ENCODE measurements at places on chromosomes 16 and 17.

DNA sequence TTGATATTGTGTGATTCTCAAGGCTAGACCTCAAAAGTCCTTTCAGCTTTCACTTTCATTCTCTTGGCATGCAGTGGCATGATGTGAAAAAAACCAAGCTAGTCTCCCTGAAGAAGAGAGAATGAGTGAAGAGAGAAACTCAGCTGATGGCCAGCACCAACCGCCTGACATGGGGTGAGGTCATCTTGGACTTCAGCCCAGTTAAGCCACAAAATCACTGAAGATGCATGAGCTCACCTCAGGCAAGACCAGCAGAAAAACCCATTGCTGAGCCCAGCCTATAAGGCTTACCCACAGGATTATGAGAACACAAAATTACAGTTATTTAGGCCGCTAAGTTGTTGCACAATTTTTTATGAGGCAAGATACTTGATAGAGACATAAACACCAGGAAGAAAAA, 496.5 kb downstream of the TOX3 start:
- DNase-seq, result peak; percentile 12

- peak; percentile 17 for DNase-seq
These were observed 754 bp upstream of the SLFN11 start for GRCh38 chr17:35373984-35374765.

- DNase-seq, result no peak
These were observed 33.4 kb downstream of the UBE2G1 start for GRCh38 chr17:4333041-4333440.

- no peak for DNase-seq
These were observed 34.5 kb downstream of the ABCC1 start for GRCh38 chr16:15983898-15984297.

DNA sequence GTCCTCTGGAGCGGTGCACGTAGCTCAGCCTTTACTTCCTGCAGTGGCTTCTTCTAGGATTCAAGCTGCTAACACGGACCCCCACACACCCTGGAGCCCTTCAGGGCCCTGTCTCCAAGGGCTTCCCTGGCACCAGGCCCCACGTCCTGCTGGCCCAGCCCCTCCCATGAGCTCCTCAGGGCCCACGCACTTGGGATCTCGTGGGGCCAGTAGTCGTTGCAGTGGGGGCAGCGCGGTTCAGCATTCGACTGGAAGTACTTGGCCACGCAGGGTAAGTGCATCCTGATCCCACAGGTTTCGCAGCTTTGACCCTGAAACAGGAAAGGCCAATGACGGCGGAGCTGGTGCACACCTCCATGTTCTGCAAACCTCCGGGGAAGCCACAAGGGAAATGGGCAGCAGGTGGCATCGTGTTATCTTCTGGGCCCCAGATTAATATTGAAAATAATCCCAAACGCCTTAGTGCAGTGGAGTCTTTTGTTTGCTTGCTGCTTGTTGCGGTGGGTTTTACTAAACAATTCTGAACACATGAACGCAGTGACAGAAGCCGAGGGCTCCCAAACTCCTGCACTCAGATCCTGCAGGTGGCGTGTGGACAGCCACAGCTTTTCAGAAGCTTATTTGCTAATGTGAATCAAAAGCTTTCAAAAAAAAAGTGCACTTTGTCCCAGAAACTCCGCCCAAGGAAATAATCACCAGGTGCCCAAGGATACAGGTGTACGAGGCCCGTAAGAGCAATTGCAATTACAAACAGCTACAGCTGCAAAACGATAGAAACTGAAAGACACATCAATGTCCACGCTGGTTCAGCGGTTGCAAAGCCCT, 22.4 kb downstream of the KDM8 start:
- no peak for DNase-seq

DNA sequence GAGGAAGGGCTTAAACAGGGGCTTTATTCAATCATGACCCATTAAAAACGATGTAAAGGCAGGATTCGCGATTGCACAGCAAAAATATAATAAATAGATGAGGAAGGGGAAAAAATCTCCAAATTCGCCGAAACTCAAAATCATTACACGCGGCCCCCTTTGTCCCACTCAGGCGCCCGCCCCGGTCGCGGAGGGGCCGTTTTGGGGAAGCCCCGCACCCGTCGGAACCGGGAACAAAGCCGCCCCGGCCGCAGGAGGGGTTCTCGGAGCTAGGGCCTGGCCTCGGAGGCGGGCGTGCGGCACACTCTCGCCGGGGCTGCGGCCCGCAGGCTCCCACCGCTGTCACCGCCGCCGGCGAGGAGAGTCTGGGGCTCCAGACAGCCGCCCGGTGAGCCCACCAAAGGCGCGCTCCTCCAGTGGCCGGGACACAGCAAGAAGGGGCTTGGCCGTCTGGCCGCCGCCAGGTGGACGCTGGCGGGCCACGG, 521 bp downstream of the C16orf87 start:
- no peak for DNase-seq

DNA sequence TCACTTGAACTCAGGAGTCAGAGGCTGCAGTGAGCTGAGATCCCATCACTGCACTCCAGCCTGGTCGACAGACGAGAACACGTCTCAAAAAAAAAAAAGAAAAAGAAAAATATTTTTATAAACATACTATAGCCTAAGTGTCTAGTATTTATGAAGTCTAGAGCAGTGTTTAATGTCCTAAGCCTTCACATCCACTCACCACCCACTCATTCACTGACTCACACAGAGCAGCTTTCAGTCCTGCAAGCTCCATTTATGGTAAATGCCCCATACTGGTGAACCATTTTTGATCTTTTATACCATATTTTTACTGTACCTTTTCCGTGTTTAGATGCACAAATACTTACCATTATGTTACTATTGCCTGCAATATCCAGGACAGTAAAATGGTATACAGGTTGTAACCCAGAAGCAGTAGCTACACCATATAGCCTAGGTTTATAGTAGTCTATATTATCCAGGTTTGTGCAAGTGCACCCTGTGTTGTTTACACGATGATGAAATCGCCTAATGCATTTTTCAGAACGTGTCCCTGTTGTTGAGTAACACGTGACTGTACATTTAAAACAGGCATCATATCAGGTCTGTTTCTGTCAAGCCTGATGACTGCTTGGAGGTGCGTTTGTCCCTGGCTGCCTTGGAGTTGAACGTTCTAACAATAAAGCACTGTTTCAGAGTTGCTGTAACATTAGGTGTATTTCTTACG, 10.1 kb downstream of the NUDT7 start:
- no peak for DNase-seq

DNA sequence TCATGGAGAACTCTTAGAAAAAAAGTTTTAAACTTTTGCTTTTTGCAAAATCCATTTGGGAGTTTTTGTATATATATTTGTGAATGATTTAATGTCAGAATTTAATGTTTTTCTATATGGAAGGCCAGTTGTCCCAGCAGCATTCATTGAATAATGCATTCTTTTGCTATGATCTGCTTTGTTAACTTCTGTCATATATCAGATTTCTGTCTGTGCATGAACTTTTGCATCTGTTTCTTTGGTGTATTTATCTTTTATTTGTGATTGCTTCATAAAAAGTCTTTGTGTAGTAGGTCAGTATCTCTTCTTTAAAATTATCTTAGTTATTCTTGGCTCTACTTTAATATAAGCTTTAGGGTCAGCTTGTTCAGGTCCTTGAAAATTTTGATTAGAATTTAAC, 84.2 kb downstream of the MAP2K4 start:
- DNase-seq, result no peak

DNA sequence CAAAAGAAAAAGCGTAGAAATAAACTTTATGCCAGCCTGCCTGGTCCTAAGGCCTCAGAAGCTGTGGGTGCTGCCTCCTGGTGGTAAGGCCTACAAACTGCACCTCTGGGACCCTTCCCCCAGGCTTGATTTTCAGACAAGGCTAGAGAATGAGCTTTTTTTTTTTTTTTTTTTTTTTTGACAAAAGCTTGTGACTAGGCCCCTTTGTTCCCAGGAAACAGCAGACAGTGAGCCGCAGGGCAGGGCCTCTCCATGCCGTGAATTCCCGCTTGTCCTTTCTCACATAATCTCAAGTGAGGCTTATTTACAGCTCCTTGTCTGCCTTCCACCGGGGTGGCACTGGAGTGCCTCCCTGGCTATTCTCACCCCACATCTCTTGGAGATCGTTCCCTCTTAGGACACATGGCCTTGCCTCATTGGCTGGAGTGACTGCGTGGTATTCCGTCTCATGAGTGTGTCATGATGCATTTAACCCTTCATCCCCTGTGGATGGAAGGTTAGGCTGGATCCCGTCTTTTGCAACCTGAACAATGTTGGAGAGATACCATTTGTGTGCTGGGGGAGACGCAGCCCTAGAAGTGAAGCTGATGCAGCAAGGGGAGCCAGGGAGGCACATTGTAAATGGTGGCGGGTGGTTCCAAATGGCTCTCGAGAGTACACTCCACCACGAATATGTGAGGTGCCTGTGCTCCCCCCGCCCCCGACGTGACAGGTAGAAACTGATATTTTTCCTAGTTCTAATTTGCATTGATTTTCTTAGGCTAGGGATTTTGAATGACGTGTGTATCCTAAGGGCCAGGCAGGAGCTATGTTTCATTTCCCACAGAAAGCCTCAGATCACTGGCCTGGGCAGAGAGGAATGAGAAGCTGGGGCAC, 49.6 kb downstream of the USP22 start:
- peak; percentile 53 for DNase-seq

DNA sequence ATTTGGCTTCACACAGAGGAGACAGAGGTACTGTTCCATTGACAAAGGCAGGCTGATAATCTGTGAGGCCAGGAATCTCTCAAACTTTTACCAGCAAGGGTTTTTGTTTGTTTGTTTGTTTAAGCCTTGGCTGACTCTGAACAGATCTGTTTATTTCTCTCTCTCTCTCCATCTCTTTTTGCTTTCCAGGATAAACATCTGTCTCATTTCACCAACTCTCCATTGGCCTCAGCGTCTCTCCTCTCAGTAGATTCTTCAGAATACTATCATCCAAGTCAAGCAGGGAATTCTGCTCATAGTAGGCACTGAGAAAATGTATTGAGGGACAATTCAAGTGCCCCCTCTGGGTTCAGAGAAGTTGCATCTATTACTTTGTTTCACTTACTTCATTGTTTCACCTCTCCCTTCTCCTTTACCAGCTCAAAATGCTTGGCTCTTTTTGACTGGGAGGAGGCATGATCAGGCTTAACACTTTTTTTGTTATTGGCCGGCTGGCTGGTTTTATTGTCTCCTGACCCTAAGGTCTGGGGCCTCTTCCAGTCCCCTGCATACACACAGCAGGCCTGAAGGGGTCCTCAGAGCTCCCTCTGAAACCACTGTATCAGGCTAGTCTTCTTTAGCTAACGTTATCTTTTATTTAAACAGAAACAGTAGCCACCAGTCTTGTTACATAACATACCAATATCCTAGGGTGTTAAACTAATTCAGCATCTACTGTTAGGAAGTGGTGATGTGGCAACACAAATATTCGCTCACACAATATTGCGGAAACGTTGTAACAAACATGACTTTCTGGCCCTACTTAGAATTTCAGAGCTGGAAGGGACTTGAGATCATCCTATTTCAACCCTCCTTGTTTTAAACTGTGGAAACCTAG, 2.0 kb upstream of the YPEL2 start:
- peak; percentile 39 for DNase-seq

GRCh38 chr17:52064791-52065211, 93.7 kb downstream of the CA10 start:
- DNase-seq, result no peak

- no peak for DNase-seq
These were observed 204.1 kb upstream of the CIBAR2 start for GRCh38 chr16:85316321-85316919.

- DNase-seq, result no peak
These were observed 87.4 kb downstream of the MSI2 start for GRCh38 chr17:57343717-57344116.

- DNase-seq, result no peak
These were observed 19.9 kb upstream of the C16orf87 start for GRCh38 chr16:46850619-46851555.

DNA sequence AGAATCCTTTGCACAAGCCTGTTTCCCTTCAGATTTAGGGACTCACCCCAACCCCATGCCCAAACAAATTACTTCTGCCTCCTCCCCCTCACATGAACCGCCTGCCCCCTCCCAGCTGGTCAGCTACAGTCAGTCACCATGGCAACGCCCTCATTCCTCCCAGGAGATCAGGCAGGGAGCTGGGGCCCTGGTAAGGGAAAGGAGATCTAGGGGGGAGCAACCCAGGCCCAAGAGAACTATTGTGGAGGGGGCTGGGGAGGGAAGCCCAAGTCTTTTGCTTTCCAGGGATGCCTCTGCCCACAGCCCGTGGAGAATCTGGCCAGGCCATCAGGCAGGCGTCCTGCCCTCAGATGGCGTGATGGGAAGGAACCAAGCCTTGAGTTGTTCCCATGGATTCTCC, 2.8 kb downstream of the FAM171A2 start:
- no peak for DNase-seq

- no peak for DNase-seq
These were observed 1.6 kb upstream of the TRPV3 start for GRCh38 chr17:3559270-3559645.

DNA sequence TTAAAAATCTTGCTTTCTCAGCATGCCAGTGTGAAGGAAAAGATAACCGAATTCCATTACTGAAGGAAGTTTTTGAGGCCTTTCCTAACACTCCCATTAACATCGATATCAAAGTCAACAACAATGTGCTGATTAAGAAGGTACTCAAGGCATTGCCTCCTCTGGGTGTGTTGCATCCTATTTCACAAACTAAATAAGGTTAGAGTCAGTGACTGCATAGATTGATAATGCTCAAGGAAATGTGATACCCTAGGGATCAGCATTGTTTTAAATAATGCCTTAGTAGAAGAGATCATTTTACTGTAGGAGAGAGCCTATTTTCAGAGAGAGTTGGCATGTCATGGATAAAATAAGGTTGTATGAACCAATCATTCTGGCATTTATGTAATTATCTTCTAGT, 36.8 kb downstream of the GDPD1 start:
- DNase-seq, result no peak

GRCh38 chr17:44204441-44204882, 4.8 kb upstream of the ATXN7L3 start:
- DNase-seq, result no peak

DNA sequence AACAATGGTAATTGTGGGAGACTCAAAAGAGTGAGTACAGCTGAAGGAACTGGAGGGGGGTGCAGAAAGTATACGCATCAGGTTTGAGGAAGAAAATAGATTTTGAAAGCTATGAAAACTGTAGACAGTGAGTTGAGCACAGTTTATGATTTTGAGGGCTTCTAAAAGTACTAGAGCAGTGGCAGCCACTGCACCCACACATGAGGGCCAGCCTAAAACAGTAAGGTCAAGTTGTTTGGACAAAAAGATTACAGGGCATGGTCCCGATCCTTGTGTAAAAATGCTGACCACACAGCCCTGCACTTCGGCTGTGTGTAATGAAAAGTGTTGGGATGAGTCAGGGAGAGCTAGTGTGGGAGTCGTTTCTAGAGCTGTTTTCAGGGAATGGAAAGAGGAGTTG, 2282.1 kb downstream of the TP53TG3F start:
- DNase-seq, result no peak

- DNase-seq, result no peak
These were observed 67.5 kb downstream of the AMFR start for GRCh38 chr16:56357765-56358322.
